ENCODE measurements at places on chromosomes 1 and 21.
A peak's percentile ranks its signal among the peaks of the same experiment; 100 is the strongest.

DNA sequence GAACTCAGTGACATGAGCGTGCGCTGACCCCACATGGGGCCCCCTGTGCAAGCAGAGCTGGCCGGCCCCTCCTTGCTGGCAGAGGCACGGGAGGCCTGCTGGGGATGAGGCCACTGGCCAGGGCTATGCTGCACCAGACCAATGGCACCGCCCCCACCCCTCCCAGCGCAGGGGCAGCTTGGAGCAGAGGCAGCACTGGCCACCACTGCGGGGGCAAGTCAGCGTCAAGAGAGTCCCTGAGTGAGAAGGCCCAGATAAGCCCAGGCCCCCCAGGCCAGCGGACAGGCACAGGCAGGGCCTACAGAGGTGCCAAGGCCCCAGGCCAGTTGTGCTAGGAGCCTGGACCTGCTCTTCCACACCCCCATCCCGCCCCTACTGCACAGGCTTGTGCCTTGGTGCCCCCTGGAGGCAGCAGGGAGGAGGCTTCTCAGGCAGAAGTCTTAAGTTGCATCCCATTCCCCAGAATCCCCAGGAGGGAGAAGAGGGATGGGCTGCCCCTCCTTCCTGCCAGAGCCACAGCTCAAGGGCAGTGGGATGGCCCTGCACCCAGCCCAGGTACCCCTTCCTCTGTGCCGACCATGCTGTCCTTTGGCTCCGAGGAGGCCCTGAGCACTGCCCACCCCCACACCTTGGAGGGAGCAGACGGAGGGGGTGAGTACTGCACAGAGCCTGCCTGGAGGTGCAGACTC, 35.8 kb downstream of the EPHX1 start:
- peak; percentile 75 for DNase-seq

- DNase-seq, result no peak
These were observed 108.1 kb upstream of the CSF3R start for GRCh38 chr1:36590771-36591170.

DNA sequence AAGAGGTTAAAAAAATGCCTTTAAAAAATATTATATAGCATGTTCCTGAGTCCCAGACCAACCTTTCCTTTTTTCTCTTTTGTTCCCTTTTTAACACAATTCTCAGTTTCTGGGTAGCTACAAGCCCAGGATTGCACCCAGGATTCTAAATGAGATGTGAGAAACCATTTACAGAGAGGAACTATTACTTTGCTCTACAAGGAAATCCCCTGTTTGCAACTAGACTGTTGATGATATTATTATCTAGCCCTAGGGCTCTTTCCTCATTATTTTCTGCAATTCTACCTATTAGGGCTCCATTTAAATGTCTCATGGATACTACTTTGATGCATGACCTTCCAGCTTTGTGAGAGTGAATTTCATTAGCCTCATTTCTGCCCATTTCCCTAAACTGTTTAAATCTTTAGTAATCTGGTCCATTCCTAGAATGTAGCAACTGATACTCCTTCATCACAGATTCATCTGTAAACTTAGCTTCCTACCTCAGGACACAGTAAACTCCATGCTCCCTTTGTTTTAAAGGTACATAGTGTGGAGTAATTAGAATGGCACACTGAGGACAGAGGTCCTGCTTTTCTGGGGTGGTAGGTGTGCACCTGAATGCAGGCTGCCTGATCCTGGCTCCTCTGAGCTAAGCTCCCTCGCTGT, 7.1 kb upstream of the KIF14 start:
- DNase-seq, result no peak

GRCh38 chr1:24900486-24900849, 29.6 kb downstream of the RUNX3 start:
- no peak for DNase-seq

GRCh38 chr1:7831458-7831857, 21.4 kb downstream of the UTS2 start:
- no peak for DNase-seq

- peak; percentile 96 for DNase-seq
These were observed 27.2 kb downstream of the ERI3 start for GRCh38 chr1:44327679-44328491.
